ENCODE measurements at places on chromosomes 11 and 22.

- DNase-seq = peak; percentile 73
Observed at GRCh38 chr11:75813622-75814039, 1.4 kb upstream of the UVRAG start.

- no peak for DNase-seq
Observed at GRCh38 chr11:15213471-15214231, 98.9 kb downstream of the INSC start.

DNA sequence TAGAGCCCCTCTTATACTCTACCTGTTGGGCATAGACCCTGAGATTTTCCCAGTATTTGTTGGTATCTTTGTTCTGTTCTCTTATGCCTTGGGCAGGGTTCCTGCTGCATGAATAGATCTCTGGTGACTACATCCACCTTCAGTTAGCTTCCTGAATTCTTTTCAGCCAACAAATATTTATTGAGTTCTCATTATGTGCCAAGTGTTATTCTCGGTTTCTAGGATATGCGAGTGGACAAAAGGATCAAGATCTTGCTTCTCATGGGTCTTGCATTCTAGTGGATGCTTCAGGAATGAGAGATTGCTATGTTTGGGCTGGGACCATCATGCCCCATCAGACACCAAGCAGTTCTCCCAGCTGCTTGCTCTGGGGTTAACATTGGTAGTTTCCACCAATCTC lies 340.0 kb downstream of the METTL15 start:
- DNase-seq = no peak

DNA sequence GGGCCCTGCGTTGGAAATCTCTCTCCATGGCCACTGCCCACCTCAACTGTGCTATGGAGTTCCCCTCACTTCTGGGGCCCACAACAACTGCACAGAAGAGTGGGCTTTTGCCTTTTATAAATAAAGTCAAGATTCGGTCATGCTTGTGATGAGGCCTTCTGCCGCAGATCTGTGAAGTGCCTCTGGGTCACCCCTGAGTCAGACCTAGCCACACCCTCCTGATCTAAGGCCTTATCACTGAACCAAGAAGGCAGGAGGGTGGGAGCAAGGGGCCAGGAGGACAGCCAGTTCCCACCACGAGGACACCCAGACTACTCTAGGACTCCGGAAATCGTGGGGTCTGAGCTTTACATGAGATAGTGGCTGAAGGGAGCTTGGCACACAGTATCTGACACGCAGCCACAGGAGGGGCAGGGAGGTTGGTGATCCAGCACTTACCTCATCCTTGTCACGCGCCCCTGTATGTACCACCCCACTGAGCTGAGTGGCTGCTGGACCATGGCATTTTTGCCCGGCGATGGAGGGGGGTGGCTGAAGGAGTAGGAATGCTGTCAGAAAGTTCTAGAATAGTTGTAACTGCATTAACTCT lies 115.7 kb downstream of the ABTB2 start:
- DNase-seq = peak; percentile 79

DNA sequence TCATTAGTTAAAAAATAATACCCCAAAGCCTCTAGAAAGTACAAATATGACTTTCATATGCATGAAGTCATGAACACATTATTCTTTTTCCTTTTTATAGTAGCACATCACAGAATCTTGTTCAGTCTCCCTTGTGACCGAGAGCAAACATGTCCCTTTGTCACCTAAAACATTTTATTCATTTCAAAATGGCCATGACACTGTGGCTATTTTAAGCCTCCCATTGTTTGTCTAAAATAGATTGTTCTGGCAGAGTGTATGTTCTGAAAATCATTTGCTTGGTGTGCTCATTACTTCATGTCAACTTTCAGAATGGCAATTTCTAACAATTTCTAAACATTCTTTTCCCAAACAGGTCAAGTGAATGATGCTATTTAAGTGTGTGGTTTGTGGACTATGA lies 865.0 kb downstream of the JRKL start:
- no peak for DNase-seq

All from OCI-M1 (cell line).